ENCODE measurements at places on chromosomes 2 and 18.

DNA sequence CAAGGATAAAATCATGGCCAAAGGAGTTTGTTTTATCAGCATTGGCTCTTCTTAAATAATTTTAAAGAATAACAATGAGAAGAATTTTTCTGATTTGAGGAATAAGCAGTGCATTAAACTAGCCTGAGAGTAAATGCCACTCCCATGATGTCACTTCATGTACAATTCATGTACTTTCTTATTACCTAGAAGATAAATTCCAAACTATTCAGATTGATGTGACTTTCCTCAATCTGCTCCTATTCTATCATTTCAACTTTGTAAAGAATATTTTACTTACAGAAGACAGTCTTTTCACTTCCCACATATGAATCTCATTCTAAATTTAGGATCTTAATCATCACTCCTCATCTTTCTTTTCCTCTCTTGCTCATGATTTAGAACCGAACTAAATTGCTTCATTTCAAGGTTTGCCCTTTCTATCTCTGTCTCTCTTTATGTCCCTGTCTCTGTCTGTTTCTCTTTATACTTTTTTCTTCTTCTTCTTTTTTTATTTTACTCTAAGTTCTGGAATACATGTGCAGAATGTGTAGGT lies 1142.0 kb upstream of the PIK3C3 start:
- no peak for DNase-seq

GRCh38 chr2:43191947-43192516 lies 34.4 kb downstream of the ZFP36L2 start:
- DNase-seq, result peak; percentile 43

DNA sequence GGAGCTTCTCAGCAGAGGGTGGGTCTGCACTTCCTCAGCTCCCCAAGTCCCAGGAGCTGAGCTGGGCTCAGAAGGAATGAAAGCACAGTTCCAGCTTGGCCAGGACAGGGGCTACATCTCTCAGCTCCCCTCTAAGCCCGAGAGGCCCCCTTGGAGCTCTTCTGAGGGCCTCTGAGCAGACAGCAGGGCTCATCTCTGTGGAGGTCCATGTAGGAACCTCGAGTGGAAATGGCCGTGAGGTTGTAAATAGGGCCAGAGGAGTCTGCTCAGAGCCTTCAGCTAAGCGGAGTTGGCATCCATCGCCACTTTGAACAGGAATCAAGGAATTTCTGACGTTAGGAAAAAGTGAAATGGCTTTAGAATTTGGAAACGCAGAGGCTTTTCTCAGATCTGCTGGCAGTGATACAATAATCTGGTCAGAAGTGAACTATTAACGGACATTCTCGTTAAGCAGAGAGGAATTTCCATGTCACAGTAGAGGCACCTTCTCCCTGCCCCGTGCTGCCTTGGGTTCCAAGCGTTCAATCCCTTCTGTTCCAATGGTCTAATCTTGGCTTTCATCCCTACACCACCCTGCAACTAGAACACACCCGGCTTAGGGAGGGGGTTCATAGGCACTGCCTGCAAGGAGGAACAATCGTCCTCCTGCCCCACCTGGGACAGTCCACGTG lies 213.9 kb downstream of the NDUFA10 start:
- DNase-seq, result no peak

GRCh38 chr2:24339856-24340262 lies 20.5 kb downstream of the ITSN2 start:
- no peak for DNase-seq

GRCh38 chr2:220856486-220856885 lies 715.6 kb downstream of the EPHA4 start:
- DNase-seq, result no peak

Data from K562 (cell line).